AG09309 (cell line): ENCODE measurements at places on chromosomes 6 and 20.
A peak's percentile ranks its signal among the peaks of the same experiment; 100 is the strongest.

GRCh38 chr6:140957386-140957785 lies 1175.3 kb upstream of the GJE1 start:
- no peak for DNase-seq

DNA sequence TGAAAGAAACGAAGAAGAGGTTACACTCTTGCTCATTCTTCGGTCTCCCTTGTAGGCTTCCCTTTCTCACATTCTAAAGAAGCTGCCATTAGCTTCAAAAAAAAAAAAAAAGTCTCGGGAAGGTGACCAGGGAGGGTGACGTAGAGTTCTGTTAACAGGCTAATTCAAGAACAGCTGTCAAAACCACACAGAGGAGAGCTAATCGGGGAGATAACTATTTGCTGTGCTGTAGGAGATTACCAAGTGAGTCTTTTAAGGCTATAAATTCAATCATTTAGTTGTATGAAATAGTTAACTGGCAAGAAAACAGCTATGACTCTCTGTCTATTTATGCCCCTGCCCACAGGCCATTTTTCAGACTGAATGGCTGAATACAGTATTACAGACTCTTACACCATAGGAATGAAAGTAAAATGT lies 256.8 kb downstream of the SYNE1 start:
- DNase-seq: peak; percentile 76

GRCh38 chr6:14934013-14934412 lies 311.9 kb upstream of the JARID2 start:
- DNase-seq: no peak

DNA sequence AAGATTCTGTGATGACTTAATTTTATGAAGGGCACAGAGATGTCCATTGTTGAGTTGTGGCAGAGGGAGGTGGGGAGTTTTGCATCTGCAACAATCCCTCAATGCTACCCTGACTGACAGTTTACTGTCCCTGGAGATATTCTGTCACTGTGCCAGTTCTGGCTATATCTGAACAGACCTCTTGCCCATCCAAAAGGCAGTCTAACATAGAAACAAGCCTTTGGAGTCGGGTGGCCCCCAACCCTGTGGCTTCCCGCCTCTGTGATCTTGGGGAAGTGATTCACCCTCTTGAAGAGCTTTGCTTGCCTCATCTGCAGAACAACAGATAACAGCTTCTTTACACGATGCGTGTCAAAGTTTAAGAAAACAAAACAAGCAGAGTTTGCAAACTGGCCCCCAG lies 3.8 kb upstream of the E2F1 start:
- DNase-seq: no peak
